ENCODE measurements at places on chromosomes 2 and 18. TPM values are rescaled to one million over a fixed set of nuclear protein-coding genes. Genes with fewer than 3 reads are reported as not detected.

The RNASEH1 gene
- 8.2 TPM for total RNA-seq

The RNF152 gene
- 185 TPM for total RNA-seq

The LYPD6 gene
- 2.1 TPM for total RNA-seq

DNA sequence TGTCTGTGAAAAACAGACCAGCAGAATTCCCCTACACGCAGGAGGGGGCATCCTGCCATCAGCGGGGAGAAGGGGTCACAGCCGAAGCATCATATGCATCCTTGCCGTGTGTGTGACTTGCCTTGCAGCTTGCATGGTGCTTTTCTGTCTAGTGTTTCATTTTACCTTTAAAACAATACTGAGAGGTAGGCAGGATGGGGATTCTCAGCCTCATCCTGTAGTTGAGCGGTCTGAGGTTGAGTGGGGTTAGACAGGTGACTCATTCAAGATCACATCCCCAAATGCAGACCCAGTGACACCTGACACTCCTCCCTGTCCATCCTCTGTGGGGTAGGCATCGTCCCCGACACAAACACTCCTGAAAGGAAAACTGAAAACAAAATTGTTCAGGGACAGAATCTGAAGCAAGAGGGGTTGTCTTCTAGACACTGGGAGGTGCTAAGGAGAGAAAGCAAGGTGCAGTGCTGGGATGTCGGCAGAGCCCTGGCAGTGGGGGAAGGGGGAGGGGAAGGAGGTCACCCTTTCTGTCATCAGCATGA lies 7.9 kb downstream of the ARL4C start:
- peak; percentile 59 for DNase-seq
- peak overlapping the region; percentile 53 for H3K27ac ChIP-seq
- no peaks in the 10 kb centered on the region for H3K27me3 ChIP-seq
- no peaks in the 10 kb centered on the region for H3K36me3 ChIP-seq
- H3K4me1 ChIP-seq: no peaks in the 10 kb centered on the region

- H3K27me3 ChIP-seq: no peaks in the 10 kb centered on the region
- H3K27ac ChIP-seq: no peak overlapping the region
- H3K4me1 ChIP-seq: peaks cover 8% of the 10 kb centered on the region
- no peaks in the 10 kb centered on the region for H3K36me3 ChIP-seq
These were observed 128.1 kb downstream of the GLI2 start for GRCh38 chr2:120863661-120864320.

GRCh38 chr2:158189526-158189925 lies 87.8 kb downstream of the UPP2 start:
- DNase-seq: no peak
- no peak overlapping the region for H3K4me3 ChIP-seq
- H3K36me3 ChIP-seq: no peaks in the 10 kb centered on the region
- no peak overlapping the region for H3K27ac ChIP-seq
- no peaks in the 10 kb centered on the region for H3K27me3 ChIP-seq

DNA sequence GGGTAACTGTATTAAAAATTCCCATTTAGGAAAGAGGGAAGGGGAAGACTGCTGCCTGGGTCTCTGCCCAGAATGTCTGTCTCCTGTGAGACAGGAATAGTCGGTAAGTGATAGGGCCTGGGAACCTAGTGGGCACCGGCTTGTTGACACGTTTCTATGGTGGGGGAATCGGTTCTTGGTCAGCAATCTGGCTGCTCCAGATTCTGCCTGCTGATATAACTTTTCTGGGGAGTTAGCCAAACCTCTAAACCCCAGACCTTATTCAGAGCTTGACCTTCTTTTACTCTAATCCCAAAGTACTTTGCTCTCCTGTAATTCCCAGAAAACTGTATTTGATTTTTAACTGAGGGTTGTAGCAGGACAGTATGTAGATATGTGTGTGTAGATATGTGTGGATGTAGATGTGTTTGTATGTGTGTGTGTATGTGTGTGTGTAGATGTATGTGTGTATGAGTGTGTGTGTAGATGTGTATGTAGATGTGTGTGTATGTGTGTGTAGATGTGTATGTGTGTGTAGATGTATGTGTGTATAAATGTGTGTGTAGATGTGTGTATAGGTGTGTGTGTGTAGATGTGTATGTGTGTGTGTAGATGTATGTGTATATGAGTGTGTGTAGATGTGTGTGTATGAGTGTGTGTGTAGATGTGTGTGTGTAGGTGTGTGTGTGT lies 61.8 kb upstream of the TXNDC2 start:
- no peak overlapping the region for H3K4me3 ChIP-seq
- peaks cover 3% of the 10 kb centered on the region for H3K4me1 ChIP-seq
- H3K36me3 ChIP-seq: no peaks in the 10 kb centered on the region
- no peak for DNase-seq

GRCh38 chr2:222656526-222657446 lies 894 bp upstream of the FARSB start:
- no peaks in the 10 kb centered on the region for H3K36me3 ChIP-seq
- no peaks in the 10 kb centered on the region for H3K27me3 ChIP-seq
- DNase-seq: no peak

GRCh38 chr2:160076914-160077313 lies 14.5 kb upstream of the PLA2R1 start:
- H3K36me3 ChIP-seq: no peaks in the 10 kb centered on the region
- no peak overlapping the region for H3K27ac ChIP-seq
- H3K4me1 ChIP-seq: peaks cover 20% of the 10 kb centered on the region
- no peak overlapping the region for H3K4me3 ChIP-seq
- H3K27me3 ChIP-seq: no peaks in the 10 kb centered on the region

DNA sequence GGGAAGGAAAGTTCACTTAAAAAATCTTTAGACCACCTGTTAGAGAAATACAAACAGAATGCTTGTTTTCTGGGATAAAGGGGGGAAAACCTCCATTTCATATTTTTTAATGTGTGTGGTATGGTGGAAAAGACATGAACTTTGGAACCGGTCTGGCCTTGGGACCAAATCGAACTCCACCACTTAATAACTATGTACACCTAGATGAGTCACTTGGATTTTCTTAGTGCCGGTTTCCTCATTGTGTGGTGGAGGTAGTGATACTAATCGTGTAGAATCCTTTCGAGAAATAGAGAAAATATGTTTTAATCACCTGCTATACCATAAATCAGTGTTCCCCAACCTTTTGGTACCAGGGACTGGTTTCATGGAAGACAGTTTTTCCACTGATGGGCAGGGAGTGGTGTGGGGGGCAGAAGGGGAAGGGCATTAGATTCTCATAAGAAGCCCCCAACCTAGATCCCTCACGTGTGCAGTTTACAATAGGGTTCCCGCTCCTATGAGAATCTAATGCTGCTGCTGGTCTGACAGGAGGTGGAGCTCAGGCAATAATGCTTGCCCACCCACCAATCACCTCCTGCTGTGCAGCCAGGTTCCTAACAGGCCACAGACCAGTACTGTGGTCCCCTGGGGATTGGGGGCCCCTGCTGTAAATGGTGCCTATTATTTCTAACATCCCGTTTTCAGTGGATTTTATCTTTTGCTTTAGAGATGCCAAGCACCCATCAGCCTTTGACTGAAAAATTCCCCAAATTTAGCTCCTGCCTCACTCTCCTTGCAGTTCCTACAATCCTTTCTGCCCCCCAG lies 308.8 kb downstream of the PRKCE start:
- H3K4me1 ChIP-seq: peaks cover 5% of the 10 kb centered on the region
- DNase-seq: no peak
- no peaks in the 10 kb centered on the region for H3K27me3 ChIP-seq

- no peaks in the 10 kb centered on the region for H3K36me3 ChIP-seq
- no peaks in the 10 kb centered on the region for H3K4me1 ChIP-seq
- no peak overlapping the region for H3K4me3 ChIP-seq
- DNase-seq: no peak
- H3K27ac ChIP-seq: no peak overlapping the region
These were observed 238.2 kb downstream of the SATB2 start for GRCh38 chr2:199219551-199219950.

DNA sequence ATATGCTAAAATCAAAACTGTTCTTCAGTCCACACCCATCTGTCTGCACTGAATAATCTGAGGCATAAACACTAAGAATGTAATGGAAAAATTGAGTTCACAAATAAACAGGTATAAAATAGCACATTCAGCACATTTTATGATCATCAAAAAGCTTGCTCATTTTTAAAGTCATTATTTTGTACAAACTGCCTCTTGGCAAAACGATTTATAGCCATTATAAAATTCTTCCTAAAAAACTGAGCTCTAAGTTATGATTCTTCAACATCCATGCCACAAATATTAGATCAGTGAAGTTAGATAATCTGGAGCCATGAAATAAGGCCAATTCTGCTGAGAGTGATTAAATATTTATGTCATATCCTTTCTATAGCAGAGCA lies 233.5 kb downstream of the DYM start:
- no peaks in the 10 kb centered on the region for H3K27me3 ChIP-seq
- H3K27ac ChIP-seq: no peak overlapping the region

DNA sequence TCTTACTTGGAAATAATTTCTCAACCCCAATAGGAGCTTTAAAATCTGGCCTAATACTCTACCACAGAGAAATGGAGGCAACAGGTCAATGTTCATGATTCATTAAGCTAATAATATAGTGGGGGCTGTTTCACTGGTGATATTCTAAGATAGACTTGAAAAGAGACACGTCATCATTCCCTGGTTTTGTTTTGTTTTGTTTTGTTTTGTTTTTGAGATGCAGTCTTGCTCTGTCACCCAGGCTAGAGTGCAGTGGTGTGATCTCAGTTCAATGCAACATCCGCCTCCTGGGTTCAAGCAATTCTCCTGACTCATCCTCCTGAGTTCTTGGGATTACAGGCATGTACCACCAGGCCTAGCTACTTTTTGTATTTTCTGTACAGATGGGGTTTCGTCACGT lies 37.5 kb upstream of the SOS1 start:
- no peaks in the 10 kb centered on the region for H3K27me3 ChIP-seq
- DNase-seq: no peak
- no peaks in the 10 kb centered on the region for H3K36me3 ChIP-seq
- no peak overlapping the region for H3K27ac ChIP-seq

- H3K27ac ChIP-seq: no peak overlapping the region
- no peak for DNase-seq
- H3K27me3 ChIP-seq: no peaks in the 10 kb centered on the region
- H3K4me3 ChIP-seq: no peak overlapping the region
These were observed 57.0 kb downstream of the TET3 start for GRCh38 chr2:74041726-74042125.

- H3K4me1 ChIP-seq: peaks cover 5% of the 10 kb centered on the region
- no peak for DNase-seq
- no peaks in the 10 kb centered on the region for H3K36me3 ChIP-seq
These were observed 874 bp downstream of the WDR43 start for GRCh38 chr2:28895189-28895893.
